Neuronal stem cell (in vitro differentiated cells): ENCODE measurements at places on chromosomes 13 and 19.

- no peak for DNase-seq
Observed at GRCh38 chr19:13260883-13261653, 110.9 kb downstream of the IER2 start.

DNA sequence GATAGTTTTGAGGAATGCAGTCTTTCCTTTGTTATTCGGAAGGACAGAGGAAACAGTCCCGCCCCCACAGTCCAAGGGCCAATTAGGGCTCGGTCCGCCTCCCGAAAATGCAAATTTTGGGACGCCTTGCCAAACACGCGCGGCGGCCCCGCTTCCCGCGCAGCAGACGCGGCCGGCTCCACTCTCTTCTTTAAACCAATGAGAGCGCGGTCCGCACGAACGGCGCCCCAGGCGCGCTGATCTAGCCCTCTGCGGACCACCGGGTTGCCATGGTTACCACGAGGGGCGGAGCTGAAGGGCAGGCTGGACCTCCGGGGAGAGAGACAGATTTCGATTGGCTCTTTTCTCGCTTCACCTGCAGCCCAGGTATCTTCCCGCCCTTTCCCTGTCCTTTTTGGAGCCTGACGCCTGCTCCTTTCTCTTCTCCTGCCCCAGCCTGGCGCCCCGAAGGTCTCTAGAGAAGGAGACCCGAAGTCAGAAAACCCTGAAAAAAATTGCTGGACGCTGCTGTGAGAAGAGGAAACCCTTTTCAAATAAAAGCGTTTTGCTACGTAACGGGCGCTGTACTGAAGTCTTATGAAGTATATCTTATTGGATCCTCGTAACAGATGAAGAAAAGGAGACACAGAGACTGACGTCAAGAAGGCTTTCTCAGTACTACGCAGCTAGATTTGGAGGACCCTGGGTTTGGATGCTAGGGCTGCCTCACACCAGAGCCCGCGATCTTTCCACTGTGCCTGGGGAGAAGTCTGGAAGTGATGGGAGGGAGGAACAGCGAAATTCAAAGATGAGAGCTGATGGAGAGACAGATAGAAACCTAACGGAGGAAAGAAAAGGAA lies 2.0 kb downstream of the PTH2 start:
- peak; percentile 88 for DNase-seq

GRCh38 chr13:81781471-81781870 lies 1440.5 kb upstream of the SPRY2 start:
- no peak for DNase-seq

GRCh38 chr19:4139614-4140236 lies 13.7 kb upstream of the CREB3L3 start:
- DNase-seq, result peak; percentile 48

GRCh38 chr19:58001895-58002369 lies 688 bp downstream of the ZNF606 start:
- DNase-seq, result no peak

GRCh38 chr13:71785361-71785760 lies 81.6 kb downstream of the DACH1 start:
- no peak for DNase-seq

DNA sequence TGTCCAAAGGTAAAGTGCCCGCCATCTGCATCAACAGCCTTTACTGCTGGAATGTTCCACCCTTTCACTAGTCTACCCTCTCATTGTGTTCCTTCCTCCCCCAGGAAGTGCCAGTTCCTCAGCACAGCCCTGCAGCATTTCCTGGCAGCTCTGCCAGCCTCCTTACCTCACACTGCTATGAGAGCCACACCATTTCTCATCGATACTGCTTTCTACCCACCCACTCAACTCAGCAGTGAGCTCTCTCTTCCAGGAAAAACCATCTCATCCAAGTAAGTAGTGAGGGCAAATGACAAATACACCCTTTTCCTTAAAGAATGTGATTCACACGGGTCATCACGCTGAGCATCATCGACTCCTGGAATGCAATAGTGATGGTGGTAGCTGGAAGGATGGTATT lies 19.8 kb downstream of the UQCRFS1 start:
- no peak for DNase-seq

DNA sequence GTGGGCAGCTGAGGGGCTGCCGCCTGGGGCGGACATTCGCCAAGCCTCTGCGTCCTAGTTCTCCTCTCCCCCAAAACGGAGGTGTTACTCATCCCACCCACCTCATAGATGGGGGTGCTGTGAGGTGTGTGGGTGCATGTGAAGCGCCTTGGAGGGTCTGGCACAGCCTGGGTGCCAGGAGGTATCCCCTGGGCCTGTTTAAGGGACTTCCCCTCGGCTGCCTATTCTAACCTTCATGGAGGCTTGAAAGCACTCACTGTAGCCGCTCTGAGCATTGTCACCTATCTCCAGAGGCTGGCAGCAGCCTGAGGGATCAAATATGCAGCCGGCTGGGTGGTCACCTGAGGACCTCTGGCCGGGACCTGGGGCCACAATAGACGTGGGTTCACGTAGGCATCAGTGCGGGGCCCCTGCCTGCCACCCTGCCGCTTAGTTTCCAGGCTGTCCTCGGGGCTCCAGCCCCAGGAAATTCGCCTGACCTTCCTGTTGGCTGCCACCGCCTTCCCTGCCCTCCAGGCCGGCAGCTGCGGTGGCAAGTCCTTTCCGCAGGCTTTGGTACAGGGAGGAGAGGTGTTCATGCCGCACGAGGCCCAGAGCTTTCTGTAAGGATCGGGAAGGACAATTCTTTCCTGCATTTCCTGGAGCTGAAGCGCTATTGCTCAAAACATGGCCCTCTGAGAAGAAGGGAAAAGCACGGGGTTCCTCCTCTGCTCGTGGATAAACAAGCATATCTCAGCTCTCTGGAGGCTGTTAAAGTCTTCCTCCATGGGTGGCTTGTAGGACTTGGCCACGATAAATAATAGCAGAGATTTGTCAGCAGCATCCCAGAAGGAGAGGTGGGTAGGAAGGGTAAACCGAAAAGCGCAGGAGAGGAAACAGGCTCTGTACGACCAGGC lies 4.6 kb downstream of the COL4A2 start:
- no peak for DNase-seq

DNA sequence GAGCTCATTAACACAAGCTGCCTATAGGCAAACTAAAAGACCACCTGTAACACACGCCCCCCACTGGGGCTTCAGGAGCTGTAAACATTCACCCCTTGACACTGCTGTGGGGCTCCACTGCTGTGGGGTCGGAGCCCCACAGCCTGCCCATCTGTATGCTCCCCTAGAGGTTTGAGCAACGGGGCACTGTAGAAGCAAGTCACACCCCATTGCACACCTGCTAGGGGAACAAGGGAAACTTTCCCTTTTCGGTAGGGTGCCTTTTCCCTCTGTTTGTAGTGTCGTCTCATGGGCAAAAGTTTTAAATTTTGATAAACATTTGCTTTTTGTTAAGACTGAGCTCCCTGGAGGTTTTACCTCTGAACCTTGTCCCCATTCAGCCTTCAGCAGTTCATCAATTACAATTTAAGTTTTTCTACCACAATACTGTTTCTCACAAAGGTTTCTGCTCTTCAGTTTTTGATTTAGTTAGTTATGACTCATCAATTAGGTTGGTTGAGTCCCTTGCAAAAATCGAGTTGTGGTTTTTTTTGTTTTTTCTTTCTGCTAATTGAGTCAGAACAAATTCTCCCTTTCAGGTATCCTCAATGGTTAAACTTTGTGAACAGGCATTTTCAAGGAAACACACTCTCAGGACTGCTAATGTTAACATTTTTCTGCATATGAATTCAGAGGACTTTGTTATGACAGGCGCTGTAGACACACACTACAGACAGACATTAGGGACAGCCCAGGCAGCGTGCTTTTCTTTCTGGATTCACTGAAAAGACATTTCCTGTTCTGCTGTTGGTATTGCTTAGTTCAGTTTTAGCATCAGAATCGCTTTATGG lies 35.1 kb downstream of the ZNF433 start:
- DNase-seq, result no peak
